Activated CD4-positive, alpha-beta T cell treated with anti-CD3 and anti-CD28 coated beads for 1 hour (primary cell): ENCODE measurements at places on chromosomes 16 and 17.

DNA sequence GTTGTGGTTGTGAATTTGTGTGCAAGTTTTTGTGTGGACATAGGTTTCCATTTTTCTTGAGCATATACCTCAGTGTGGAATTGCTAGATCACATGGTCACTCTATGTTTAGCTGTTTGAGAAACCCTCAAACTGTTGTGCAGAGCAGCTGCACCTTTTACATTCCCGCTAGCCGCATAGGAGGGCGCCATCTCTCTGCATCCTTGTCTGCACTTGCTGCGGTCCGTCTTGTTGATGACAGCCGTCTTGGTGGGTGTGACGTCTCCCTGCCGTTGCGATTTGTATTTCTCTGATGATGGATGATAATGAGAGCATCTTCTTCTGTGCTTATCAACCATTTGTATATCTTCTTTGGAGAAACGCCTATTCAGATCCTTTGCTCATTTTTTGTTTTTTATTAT is 25.1 kb upstream of the IL17C start:
- DNase-seq, result no peak

GRCh38 chr17:30524847-30525246 is 47.6 kb downstream of the GOSR1 start:
- DNase-seq, result no peak

GRCh38 chr17:78991906-78992532 is 12.3 kb upstream of the LGALS3BP start:
- DNase-seq, result no peak

DNA sequence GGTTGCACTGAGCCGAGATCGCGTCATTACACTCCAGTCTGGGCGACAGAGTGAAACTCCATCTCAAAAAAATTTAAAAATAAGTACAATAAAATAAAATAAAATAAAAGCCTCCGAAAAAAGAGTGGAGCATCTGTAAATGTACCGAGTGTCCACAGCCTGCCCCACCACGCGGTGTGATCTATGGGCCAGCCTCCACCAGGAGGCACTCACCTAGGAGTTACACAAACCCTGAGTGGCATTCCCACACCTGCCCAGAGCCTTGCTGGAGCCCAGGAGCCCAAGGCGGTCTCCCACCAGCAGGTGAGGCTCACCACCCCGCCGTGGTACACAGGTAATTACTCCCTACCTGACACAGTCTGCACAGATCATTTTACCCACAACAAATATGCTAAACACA is 183.2 kb downstream of the ZNF423 start:
- DNase-seq, result no peak

DNA sequence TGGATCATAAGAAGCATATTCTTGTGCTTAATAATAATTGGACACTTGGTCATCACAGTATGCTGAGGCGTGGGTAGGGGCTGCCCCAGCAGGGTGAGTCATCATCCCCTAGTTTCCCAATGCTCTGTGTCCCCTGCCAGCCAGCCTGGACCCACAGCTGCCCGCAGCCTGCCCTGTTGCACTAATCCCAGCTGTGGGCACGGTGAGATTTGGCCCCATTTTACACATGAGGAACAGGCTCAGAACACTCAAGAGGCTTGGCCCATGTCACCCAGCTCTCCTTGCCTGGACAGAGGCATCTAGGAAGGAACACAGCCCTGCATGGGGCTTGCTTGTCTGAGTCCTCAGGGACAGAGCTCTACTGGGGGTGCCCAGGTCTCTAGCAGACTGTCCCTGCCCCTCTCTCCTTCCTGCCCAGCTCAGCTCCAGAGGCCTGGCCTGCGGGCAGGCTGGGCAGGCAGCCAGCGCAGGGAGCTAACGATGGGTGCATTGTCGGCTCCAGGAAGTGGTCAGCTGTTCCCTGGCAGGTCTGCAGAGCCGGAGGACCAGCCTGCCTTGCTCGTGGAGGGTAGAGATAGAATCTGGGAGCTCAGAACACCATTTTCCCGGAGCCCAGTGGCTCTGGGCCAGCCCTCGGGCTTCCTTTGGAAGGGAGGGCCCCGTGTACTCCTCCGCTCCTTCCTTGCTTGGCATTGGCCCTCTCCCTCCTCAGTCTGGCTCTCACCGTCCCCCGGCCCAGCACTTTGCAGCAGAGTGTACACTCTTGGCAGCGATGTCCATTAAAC is 189.4 kb downstream of the RAB11FIP4 start:
- DNase-seq, result no peak

- no peak for DNase-seq
Observed at GRCh38 chr17:67571478-67571877, 146.3 kb upstream of the NOL11 start.

- DNase-seq, result no peak
Observed at GRCh38 chr16:74297145-74297665, 591 bp downstream of the PSMD7 start.

DNA sequence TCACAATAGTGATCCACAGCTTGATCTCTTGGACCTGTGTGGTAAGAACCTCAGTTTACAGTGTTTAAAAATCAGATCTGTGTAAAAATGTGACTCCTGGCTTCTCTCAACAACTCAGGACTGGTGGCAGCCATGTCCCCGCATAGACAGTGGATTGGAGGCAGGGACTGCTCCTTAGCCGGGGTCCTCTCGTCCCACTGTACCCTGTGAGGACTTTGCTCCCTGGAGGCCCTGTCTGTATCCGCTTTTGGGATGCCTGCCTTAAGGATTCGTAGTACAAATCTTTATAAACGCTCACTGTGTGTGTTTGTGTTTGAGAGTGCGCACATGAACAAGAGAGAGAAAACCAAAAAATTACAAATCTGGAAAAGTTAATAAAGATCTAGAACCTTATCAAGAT is 142.5 kb downstream of the SNX29 start:
- no peak for DNase-seq

DNA sequence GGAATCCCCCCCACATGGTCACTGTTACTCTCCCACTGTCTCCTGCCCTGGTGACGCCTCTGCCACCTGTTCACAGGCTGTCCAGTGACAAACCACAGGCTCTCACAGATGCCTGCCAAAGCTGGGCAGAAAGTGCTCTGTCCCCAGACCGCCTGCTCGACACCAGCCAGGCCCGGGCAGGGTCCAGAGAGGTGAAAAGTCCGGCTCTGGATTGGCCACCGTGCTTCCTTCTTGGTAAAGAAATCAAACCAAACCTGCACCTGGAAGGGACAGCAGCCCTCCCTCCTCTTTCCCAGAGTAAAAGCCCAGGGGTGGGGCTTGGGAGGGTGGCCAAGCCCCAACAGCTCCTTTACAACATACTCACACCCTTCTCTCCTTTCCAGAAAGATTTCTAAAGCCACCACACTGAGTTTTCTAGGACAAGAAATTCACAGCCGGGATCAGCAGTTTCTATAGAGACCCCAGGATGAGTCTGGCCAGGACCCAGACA is 6.2 kb downstream of the PCGF2 start:
- DNase-seq, result no peak

DNA sequence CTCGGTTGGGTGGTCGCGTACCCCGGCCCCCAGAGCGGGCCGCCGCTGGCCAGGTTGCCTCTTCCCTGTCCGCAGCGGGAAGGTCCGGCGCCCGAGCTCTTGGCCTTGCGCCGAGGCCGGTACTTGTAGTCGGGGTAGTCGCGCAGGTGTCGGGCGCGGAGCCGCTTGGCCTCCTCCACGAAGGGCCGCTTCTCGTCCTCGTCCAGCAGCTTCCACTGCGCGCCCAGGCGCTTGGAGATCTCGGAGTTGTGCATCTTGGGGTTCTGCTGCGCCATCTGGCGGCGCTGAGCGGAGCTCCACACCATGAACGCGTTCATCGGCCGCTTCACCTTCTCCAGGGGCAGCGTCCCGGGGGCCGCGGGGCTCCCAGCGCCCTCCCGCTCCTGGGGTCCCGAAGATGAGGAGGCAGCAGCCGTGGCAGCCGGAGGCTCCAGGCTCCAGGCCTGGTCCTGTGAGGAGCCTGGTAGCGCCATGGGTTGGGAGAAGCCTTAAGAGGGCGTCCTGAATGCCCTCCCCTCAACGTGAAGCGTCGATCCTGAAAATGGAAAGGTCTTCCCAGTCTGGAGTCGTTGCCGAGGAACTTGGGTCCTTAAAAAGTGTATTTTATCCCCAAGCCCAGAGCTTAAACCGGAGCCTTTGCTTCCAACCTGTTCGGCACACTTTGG is 558 bp downstream of the SOX15 start:
- DNase-seq, result peak; percentile 56

DNA sequence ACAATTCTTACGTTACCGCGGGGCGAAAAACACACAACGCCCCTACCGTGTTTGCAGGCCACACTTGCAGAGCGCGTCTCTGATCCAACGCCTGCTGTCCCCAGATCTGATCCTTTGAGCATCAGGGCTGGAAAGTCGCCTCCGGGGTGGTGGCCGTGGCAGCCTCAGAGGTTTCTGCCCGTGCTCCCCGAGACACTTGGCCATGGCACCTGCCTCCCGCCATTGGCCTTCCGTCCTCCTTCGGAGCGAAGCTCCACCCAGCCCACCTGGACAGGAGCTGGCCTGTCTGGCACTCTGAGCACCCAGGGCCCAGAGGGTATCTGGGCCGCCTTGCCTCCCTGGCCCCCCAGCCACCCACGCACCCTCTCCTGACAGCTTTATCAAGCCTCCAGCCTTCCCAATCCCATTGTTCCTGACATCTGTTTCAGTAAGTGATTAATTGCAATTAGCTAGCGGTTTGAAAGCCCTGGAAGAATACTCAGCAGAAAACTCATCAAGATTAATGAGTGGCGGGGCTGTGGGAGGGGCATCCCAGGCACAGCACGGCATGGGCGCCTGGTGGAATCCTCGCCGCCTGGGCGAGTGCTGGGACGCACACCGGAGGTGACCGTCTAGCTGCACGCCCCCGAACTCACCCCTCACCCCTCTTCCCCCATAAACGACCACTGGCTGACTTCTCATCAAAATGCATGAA is 181.5 kb upstream of the GSE1 start:
- DNase-seq, result no peak

- DNase-seq, result no peak
Observed at GRCh38 chr17:21213638-21214014, 335 bp downstream of the TMEM11 start.

DNA sequence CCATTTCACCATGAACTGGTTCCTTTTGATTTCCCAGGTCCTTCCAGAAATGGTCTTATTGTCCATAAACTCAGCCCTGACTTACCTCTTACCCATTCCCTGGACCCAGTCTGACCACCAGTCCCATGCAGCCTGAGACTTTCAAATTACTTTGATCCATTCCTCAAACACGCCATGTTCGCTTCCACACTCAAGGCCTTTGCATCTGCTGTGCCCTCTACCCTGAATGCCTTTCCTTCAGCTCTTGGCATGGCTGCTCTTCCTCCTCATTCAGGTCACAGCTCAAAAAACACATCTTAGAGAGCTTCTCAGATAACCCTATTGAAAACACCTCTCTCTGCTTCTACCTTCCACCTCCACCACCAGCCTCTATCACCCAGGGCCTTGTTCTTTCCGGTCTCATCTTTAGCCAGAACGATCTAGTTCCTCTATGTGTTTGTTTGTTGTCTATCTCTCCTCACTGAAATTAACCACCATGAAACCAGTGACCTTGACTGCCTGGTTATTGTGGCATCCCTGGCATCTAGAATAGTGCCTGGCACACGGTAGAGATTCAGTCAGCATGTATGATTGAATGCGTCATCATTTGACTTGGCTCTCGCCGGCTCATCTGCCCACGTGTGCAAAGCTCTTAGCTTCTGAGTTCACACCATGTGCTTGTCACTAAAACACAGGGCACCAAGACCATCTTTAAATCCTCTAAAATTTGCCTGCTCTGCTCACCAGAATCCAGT is 12.8 kb downstream of the CRYM start:
- no peak for DNase-seq

- DNase-seq, result no peak
Observed at GRCh38 chr16:1141191-1141590, 11.7 kb upstream of the CACNA1H start.

GRCh38 chr17:3805581-3805980 is 4.6 kb upstream of the ITGAE start:
- no peak for DNase-seq

GRCh38 chr16:1425616-1426370 is 5.1 kb upstream of the PERCC1 start:
- DNase-seq, result no peak

- DNase-seq, result no peak
Observed at GRCh38 chr16:67055712-67056487, 27.0 kb downstream of the CBFB start.

GRCh38 chr16:83220066-83220465 is 587.7 kb upstream of the HSBP1 start:
- no peak for DNase-seq
